ENCODE measurements at places on chromosomes 5 and 9. TPM values are rescaled to one million over a fixed set of nuclear protein-coding genes. Genes with fewer than 3 reads are reported as not detected.

The RFESD gene
- total RNA-seq, result 1.6 TPM

GRCh38 chr5:102760815-102761214 lies 5.7 kb downstream of the PAM start:
- DNase-seq, result no peak
- peaks cover 15% of the 10 kb centered on the region for H3K4me1 ChIP-seq
- H3K36me3 ChIP-seq, result no peaks in the 10 kb centered on the region
- no peaks in the 10 kb centered on the region for H3K27me3 ChIP-seq
- H3K4me3 ChIP-seq, result no peak overlapping the region
- no peak overlapping the region for H3K27ac ChIP-seq

GRCh38 chr5:137699336-137700281 lies 36.3 kb downstream of the KLHL3 start:
- DNase-seq, result no peak
- no peak overlapping the region for H3K27ac ChIP-seq
- no peak overlapping the region for H3K4me3 ChIP-seq
- no peaks in the 10 kb centered on the region for H3K4me1 ChIP-seq

The CDH9 gene
- total RNA-seq, result not detected

- H3K4me3 ChIP-seq, result no peak overlapping the region
- H3K36me3 ChIP-seq, result no peaks in the 10 kb centered on the region
- no peak overlapping the region for H3K27ac ChIP-seq
- no peak for DNase-seq
These were observed 28.6 kb upstream of the NSMF start for GRCh38 chr9:137487454-137488326.

GRCh38 chr9:89928106-89928505 lies 323.3 kb downstream of the GADD45G start:
- H3K4me3 ChIP-seq, result no peak overlapping the region
- H3K4me1 ChIP-seq, result peaks cover 16% of the 10 kb centered on the region
- H3K27me3 ChIP-seq, result no peaks in the 10 kb centered on the region
- no peak overlapping the region for H3K27ac ChIP-seq

The FAM151B gene
- total RNA-seq, result 2.4 TPM

- H3K4me3 ChIP-seq, result no peak overlapping the region
- H3K27ac ChIP-seq, result no peak overlapping the region
- H3K4me1 ChIP-seq, result no peaks in the 10 kb centered on the region
- DNase-seq, result no peak
- H3K36me3 ChIP-seq, result no peaks in the 10 kb centered on the region
These were observed 399.2 kb upstream of the KIF2A start for GRCh38 chr5:61906820-61907219.

The EIF4E1B gene
- total RNA-seq, result not detected

The HSPB3 gene
- total RNA-seq, result 0.54 TPM

- H3K27me3 ChIP-seq, result no peaks in the 10 kb centered on the region
- no peak overlapping the region for H3K4me3 ChIP-seq
- no peaks in the 10 kb centered on the region for H3K4me1 ChIP-seq
- no peaks in the 10 kb centered on the region for H3K36me3 ChIP-seq
These were observed 90.8 kb downstream of the PLPPR1 start for GRCh38 chr9:101119206-101119819.

The EXOSC3 gene
- total RNA-seq, result 60.3 TPM

GRCh38 chr9:112175796-112176315 lies 759 bp upstream of the SUSD1 start:
- H3K4me3 ChIP-seq, result peak overlapping the region; percentile 52
- peaks cover 83% of the 10 kb centered on the region for H3K4me1 ChIP-seq
- H3K27ac ChIP-seq, result peak overlapping the region; percentile 92
- H3K27me3 ChIP-seq, result no peaks in the 10 kb centered on the region
- no peaks in the 10 kb centered on the region for H3K36me3 ChIP-seq

The NR5A1 gene
- not detected for total RNA-seq

- no peaks in the 10 kb centered on the region for H3K36me3 ChIP-seq
- no peaks in the 10 kb centered on the region for H3K27me3 ChIP-seq
- H3K4me3 ChIP-seq, result no peak overlapping the region
- H3K27ac ChIP-seq, result no peak overlapping the region
- no peak for DNase-seq
- H3K4me1 ChIP-seq, result no peaks in the 10 kb centered on the region
These were observed 354.0 kb downstream of the NPR3 start for GRCh38 chr5:33065131-33065530.

GRCh38 chr9:117552811-117553210 lies 138.0 kb upstream of the ASTN2 start:
- no peak overlapping the region for H3K27ac ChIP-seq
- DNase-seq, result no peak
- H3K4me3 ChIP-seq, result no peak overlapping the region
- H3K4me1 ChIP-seq, result no peaks in the 10 kb centered on the region
- H3K36me3 ChIP-seq, result no peaks in the 10 kb centered on the region

- DNase-seq, result peak; percentile 19
- H3K4me1 ChIP-seq, result peaks cover 2% of the 10 kb centered on the region
- no peak overlapping the region for H3K27ac ChIP-seq
- H3K27me3 ChIP-seq, result no peaks in the 10 kb centered on the region
These were observed 3.4 kb downstream of the PDLIM4 start for GRCh38 chr5:132260714-132261551.

The GFI1B gene
- total RNA-seq, result 0.79 TPM

The TEX48 gene
- not detected for total RNA-seq

GRCh38 chr5:126414874-126415502 lies 8.2 kb upstream of the GRAMD2B start:
- 0 out of 2 replicates have a peak, but pooled peaks cover 6% of the 10 kb centered on the region for H3K4me1 ChIP-seq
- DNase-seq, result no peak
- no peak overlapping the region for H3K4me3 ChIP-seq
- H3K27ac ChIP-seq, result no peak overlapping the region

DNA sequence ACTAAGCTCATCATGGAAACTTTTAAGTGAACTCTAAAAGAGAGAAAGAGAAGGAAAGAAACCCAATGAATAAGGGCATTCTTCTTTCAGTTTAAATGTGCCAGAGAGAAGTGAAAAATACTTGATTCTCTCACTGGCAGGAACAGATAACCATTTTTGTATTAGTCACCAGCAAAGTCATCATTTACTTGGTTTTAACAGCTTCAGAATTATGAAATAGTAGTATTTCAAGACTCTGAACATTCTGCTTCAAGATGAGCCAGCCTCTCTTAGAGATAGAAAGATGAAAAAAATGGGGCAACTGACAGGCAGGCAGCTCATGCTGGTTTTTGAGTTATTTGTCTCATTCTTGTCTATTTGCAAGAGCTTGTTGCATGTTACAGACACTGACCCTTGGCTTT lies 103.5 kb downstream of the GCNT1 start:
- H3K4me1 ChIP-seq, result no peaks in the 10 kb centered on the region
- H3K27me3 ChIP-seq, result no peaks in the 10 kb centered on the region
- H3K36me3 ChIP-seq, result no peaks in the 10 kb centered on the region

DNA sequence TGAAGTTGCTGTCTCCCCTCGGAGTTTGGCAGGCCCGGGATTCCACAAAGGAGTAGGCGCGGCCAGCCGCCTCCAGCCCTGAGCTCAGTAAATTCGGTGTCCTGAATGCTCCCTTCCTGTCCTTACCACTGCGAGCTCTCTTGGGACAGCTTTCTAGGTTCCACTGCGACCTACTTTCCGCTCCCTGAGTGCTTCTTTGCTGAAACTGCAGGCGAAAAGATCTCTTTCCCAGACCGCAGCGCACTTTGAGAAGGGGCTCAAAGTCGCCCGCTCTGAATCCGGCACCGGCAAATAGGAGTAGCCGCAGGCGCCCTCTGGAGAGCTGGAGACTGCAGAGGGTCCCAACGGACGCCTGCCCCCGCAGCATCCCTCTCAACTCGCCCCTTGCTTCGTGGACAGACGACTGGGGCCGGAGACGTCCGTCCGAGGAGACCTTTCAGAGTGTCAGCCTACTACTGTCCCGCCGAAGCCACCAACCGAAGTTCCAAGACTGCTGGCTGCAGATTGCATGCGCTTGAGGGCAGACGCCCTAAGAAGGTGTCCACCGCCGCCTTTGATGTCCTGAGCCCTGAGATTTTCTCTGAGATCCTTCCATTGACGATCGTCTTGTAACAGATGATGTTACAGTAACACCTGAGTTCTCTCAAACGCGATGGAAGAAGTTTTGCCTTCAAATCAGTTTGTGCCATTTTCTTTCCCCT lies 96.0 kb downstream of the ANXA2R start:
- no peak overlapping the region for H3K4me3 ChIP-seq
- H3K4me1 ChIP-seq, result peaks cover 23% of the 10 kb centered on the region
- H3K27me3 ChIP-seq, result no peaks in the 10 kb centered on the region
- H3K36me3 ChIP-seq, result no peaks in the 10 kb centered on the region

DNA sequence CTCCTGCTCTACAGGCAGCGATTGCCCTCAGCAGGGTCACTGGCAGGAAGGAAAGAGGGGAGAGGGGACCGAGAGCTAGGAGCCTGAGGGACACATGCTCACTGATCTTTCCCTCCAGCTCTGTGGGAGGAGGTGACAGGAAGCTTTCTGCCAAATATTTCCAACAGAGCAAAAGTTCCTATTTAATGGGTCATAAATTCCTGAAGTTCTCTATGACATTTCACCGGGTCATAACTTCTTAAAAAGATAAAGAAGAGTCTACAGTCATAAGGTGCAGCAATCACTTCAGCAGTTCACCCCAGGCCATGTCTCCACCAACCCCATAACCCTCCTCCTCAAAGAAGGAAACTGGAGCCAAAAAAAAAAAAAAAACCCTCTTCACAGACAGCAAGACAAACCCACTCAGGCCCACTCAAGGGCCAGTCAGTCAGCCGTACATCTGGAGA lies 481.1 kb downstream of the NR2F1-AS1 start:
- no peaks in the 10 kb centered on the region for H3K27me3 ChIP-seq
- DNase-seq, result peak; percentile 3
- no peaks in the 10 kb centered on the region for H3K36me3 ChIP-seq
- H3K4me3 ChIP-seq, result no peak overlapping the region
- H3K27ac ChIP-seq, result no peak overlapping the region

The ADGRD2 gene
- not detected for total RNA-seq

DNA sequence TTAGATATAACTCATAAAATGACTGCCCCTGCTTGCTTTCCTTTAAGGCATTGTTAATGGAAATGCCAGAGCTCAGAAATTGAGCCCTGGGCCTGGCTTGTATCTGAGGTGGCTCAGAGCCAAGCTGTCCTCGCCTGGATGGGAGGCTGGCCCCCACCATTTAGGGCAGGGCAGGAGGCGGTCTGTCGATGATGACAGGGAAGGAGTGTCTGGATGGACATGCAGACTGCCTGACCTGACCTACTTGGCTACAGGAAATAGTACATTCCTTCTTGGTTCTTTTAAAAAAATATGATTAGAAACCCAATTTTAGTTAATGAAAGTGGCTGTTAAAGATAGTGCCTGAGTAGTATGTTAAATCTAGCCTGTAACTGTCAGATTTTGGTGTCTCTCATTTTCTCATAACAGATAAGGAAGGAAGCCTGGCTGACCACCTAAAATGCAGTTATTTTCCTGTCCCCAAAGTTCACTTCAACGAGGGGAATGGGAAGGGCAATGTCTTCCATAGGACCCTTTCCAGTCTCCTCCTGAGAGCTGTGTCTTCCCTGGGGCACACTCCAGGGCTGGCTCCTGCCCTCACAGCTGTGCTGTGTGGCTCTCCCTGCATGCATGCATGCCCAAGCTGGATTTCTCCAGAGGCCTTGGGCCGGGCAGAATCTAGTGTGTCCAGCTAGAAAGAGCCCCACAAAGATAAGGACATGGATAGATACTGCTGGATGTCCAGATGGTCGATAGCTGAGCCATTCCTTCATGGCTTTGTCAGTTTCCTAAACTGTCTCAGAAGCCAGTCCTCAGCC lies 42.3 kb downstream of the MACROH2A1 start:
- DNase-seq, result no peak
- no peaks in the 10 kb centered on the region for H3K27me3 ChIP-seq
- H3K4me1 ChIP-seq, result no peaks in the 10 kb centered on the region
- H3K27ac ChIP-seq, result no peak overlapping the region
- no peak overlapping the region for H3K4me3 ChIP-seq

DNA sequence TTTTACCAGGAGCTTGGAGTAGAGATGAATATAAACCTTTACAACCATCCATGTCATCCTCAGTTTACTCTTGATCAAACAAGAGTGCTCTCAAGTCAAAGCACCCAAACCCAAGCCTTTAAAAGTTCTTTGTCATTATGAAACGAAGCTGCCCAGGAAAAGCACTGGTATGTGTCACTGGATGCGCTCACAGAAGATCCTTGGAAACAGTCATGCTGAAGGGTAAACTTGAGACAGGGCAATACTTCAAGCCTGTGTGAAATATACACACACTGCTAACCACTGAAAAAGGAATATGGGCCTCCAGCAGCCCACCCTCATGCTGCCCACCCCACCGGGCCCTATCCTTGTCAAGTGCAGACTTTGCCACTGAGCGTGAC lies 84.5 kb downstream of the PRRT1B start:
- H3K27ac ChIP-seq, result no peak overlapping the region
- H3K27me3 ChIP-seq, result no peaks in the 10 kb centered on the region
- H3K36me3 ChIP-seq, result no peaks in the 10 kb centered on the region
- no peak for DNase-seq
- no peak overlapping the region for H3K4me3 ChIP-seq
- peaks cover 2% of the 10 kb centered on the region for H3K4me1 ChIP-seq

The TLX3 gene
- not detected for total RNA-seq

The ZNF484 gene
- 3.6 TPM for total RNA-seq

- peaks cover 16% of the 10 kb centered on the region for H3K4me1 ChIP-seq
- no peak overlapping the region for H3K4me3 ChIP-seq
- H3K27me3 ChIP-seq, result no peaks in the 10 kb centered on the region
These were observed 48.4 kb downstream of the ANKRD33B start for GRCh38 chr5:10612251-10612650.

GRCh38 chr9:115200711-115201505 lies 83.0 kb upstream of the TNC start:
- no peaks in the 10 kb centered on the region for H3K36me3 ChIP-seq
- H3K27me3 ChIP-seq, result no peaks in the 10 kb centered on the region
- H3K4me3 ChIP-seq, result no peak overlapping the region
- H3K4me1 ChIP-seq, result peaks cover 14% of the 10 kb centered on the region
- DNase-seq, result no peak

DNA sequence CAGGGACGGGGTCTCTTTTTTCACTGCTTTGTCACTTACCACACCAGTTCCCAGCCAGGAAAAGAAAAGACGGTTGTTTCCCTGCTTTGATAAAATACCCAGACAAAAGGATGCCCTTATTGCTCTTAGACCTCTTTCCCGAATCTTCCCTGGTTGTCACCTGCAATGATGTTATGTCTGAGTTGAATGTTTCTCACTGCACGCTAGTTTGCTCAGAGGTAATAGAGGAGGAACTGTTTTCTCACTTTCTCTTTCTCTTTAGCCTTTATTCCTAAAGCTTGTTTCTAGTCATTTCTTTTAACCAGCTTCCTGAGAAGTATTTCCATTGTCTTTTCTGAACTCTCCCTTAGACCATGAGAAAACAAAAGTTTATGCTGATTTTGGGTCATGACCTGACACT lies 32.9 kb downstream of the ACER2 start:
- no peak for DNase-seq
- H3K27ac ChIP-seq, result no peak overlapping the region
- no peaks in the 10 kb centered on the region for H3K4me1 ChIP-seq
- no peaks in the 10 kb centered on the region for H3K36me3 ChIP-seq

The CNTFR gene
- total RNA-seq, result 0.39 TPM

The DAPK1 gene
- total RNA-seq, result 79.2 TPM

DNA sequence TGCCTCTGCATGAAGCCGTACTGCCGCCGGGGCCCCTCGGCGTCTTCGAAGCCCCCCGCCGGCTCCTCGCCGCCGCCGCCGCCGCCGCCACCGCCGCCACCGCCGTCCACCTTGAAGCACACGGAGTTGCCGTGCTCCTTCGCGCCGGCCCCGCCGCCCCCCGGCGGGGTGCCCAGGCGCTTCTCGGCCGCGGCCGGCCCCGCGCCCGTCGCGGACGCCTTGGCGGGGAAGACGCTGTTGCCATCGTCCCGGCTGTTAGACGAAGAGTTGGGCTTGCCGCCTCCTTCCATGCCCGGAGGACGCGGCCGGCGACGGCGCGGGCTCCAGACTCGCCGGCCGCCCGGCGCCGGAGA lies 400 bp downstream of the HCN1 start:
- no peaks in the 10 kb centered on the region for H3K36me3 ChIP-seq
- H3K27me3 ChIP-seq, result no peaks in the 10 kb centered on the region
- H3K27ac ChIP-seq, result no peak overlapping the region
- no peaks in the 10 kb centered on the region for H3K4me1 ChIP-seq

All from Caco-2 (cell line).